ENCODE measurements at places on chromosomes 3 and 15. TPM values are rescaled to one million over a fixed set of nuclear protein-coding genes. Genes with fewer than 3 reads are reported as not detected.

The OSTN gene
- total RNA-seq: not detected

The DUOX1 gene
- 17.8 TPM for total RNA-seq

The SEMA4B gene
- 72.5 TPM for total RNA-seq

The ZDHHC19 gene
- total RNA-seq: not detected

The GPR27 gene
- total RNA-seq: 0.20 TPM

The HRG gene
- not detected for total RNA-seq

The PRSS50 gene
- total RNA-seq: not detected

The B3GNT5 gene
- total RNA-seq: 59.8 TPM

The CHRFAM7A gene
- 0.34 TPM for total RNA-seq

The SLC2A2 gene
- not detected for total RNA-seq

The HCN4 gene
- total RNA-seq: under 0.01 TPM

The PLSCR5 gene
- total RNA-seq: not detected

The HYAL3 gene
- 8.4 TPM for total RNA-seq

The ROPN1B gene
- not detected for total RNA-seq

The XCR1 gene
- total RNA-seq: not detected

The SMCO1 gene
- total RNA-seq: not detected

The VEPH1 gene
- 0.82 TPM for total RNA-seq

The GP5 gene
- not detected for total RNA-seq

The IL16 gene
- 0.07 TPM for total RNA-seq

The SLC12A1 gene
- not detected for total RNA-seq

The GOLGA8G gene
- not detected for total RNA-seq

The PLXNA1 gene
- total RNA-seq: 82.6 TPM

The TMEM39A gene
- total RNA-seq: 26.2 TPM

The GOLGA8T gene
- 0.10 TPM for total RNA-seq

The RBPMS2 gene
- not detected for total RNA-seq

The MYLK gene
- 3.5 TPM for total RNA-seq

The TRAT1 gene
- not detected for total RNA-seq

The ISG20 gene
- 8.3 TPM for total RNA-seq

The PPP2R3A gene
- 15.4 TPM for total RNA-seq

The SAXO2 gene
- 1.2 TPM for total RNA-seq

The IL17RD gene
- 1.7 TPM for total RNA-seq

The STXBP5L gene
- not detected for total RNA-seq

The MITF gene
- total RNA-seq: 1.8 TPM

The ANKRD63 gene
- total RNA-seq: not detected

The GOLGA8H gene
- 0.10 TPM for total RNA-seq

The TM4SF1 gene
- total RNA-seq: 79.5 TPM

The LNP1 gene
- total RNA-seq: 1.0 TPM

The SPPL2A gene
- total RNA-seq: 57.5 TPM

The FSIP1 gene
- total RNA-seq: 0.58 TPM

The LRRK1 gene
- total RNA-seq: 13.7 TPM

The MUSTN1 gene
- total RNA-seq: 0.65 TPM

The STRA6 gene
- not detected for total RNA-seq

The PATL2 gene
- total RNA-seq: 0.21 TPM

The SPINK8 gene
- not detected for total RNA-seq

The CHRNA7 gene
- 0.48 TPM for total RNA-seq
